Activated T-cell treated with anti-CD3 and anti-CD28 coated beads for 48 hours (primary cell): ENCODE measurements at places on chromosomes 11 and 22.

DNA sequence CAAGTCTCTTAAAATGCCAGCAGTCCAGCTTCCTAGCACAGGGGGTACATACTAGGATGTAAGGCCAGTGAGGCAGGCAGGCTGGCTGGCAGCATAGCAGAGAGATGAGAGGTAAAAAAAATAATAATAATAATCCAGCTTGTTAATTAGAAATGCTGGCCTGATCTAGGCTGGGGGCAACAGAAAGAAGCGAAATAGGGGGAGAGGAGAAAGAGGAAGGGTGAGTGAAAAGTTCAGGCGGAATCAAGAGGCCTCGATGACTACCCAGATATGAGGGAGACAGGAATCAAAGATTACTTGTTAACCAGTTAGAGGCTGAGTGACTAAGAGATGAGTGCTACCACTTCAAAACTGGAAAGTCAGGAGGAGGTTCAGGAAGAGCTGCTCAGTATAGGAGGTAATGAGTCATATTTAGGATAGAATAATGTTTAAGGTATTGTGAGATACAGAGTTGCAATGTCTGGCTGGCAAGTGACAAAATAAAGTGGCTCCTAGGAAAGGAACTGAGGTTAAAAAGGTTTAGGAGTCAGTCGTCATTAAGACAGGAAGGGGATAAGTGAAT is 2.8 kb downstream of the ALKBH8 start:
- no peak for DNase-seq

DNA sequence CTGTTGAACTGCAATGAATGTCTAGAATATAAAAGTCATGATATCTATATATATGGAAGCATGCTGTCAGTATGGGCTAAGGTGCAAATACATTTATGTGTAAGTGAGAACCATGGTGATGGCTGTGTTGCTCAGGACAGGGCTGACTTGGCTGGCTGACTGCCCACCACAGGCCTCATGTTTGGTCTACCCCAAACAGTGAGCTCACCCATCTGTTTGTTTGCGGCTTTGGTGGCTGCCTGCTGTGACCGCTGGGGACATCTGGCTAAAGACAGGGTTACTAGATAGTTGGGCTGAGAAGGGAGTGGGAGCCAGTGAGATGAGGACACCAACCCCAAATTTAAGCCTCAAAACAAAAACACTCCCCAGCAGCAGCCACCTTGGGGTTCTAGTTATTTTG is 6.3 kb downstream of the CD44 start:
- DNase-seq: peak; percentile 50

- no peak for DNase-seq
Observed at GRCh38 chr22:50525858-50526107, 385 bp upstream of the SCO2 start.

- DNase-seq: peak; percentile 72
Observed at GRCh38 chr11:64339754-64340408, at the start of gene CCDC88B. TSS of gene CCDC88B (plus strand) at chr11:64340204. CDS start at chr11:64340267, 63 bp downstream.

DNA sequence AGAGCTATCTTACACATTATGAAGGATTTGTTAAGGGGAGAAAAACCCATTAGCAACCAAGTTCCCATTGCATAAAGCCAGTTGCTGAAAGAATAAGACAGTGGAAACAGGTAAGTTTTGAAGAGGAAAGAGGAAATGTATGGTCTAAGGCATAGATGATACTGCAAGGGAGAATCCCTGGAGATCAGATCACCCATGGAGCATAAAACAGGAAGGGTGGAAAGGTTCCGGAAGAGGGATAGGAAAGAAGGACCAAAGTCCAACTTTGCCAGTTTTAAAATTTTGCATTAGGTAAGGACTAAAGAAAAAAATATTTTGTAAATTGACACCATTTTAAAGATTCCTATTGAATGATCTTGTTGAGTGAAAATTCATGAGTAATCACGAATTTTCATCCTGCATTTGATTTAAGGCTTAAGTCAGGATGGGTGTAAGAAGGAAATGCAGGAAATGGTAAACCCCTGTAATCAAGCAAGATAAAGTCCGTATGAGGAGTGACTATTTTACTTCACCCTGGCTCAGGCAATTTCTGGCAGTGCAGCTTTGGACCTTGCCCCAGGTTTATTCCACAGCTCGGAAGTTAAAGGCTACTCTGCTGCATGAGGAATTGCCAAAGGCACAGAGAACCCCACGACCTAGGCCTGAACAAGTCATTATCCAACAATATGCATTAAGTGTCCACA is 70.9 kb downstream of the CCDC34 start:
- DNase-seq: no peak
